ENCODE measurements at places on chromosomes 2 and 18.

DNA sequence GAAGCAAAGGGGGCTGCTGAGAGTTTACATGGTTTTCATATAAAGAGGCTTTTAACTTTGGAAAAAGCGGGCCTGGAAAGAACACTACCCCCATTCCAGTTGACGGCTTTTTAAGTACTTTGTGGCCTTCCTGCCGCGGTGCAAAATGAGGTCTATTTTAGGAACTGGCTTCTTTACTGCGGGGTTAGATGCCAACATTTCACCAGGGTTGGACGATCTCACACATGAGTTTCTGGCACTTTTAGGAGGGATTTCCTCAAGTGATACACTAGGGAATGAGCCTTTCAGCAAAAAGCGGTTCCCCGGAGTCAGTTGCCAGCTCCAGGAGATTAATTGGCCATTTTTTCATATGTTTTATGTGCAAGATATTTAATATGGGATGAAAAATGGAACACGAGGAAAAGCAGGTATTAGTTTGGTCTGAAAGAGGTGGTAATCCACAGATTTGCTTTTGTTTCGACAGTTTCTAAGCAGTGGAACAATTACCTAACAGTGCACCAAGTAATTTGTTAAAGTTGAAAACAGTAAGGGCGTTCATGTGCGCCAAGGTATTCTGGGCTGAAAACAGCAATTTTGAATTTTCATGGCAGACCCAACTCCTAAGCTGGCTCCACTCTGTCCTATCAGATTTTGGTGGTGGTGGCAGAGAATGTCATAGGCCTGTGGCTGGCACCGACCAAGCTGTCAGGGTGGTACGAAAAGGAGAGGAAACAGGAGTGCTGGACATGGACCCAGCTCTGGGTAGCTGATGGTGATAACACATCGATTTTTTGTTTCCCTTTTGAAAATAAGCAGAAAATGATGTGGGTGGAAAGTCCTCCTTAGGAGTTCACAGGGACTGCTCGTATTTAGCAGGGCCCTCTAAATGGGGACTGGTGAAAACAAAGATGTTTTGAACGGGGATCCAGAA is 55.6 kb upstream of the FZD5 start:
- H3K4me1 ChIP-seq = no peaks in the 10 kb centered on the region
- no peaks in the 10 kb centered on the region for H3K27me3 ChIP-seq
- H3K27ac ChIP-seq = no peak overlapping the region
- H3K4me3 ChIP-seq = no peak overlapping the region
- H3K36me3 ChIP-seq = no peaks in the 10 kb centered on the region

DNA sequence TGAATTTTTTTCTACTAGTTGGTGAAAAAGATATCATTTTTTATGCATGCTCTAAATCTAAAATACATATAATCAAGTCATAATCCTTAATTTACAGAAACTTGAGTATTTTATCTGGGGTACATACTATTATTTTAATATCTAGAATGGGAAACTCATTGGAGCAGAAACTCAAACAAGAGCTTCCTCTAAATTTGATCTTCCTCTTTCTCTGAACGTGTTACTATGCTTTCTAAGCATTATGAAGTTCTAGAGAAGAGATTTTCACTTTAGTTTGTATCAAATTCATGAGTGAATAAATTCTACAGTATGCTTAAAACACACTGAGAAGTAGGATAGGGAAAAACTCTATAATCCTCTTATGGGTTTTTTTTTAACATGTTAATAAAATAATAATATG is 20.6 kb upstream of the SLC38A11 start:
- no peak overlapping the region for H3K27ac ChIP-seq
- H3K4me3 ChIP-seq = no peak overlapping the region

- H3K4me3 ChIP-seq = no peak overlapping the region
- DNase-seq = no peak
- H3K4me1 ChIP-seq = no peaks in the 10 kb centered on the region
- H3K27ac ChIP-seq = no peak overlapping the region
Observed at GRCh38 chr18:10354241-10354811, 100.1 kb upstream of the APCDD1 start.

DNA sequence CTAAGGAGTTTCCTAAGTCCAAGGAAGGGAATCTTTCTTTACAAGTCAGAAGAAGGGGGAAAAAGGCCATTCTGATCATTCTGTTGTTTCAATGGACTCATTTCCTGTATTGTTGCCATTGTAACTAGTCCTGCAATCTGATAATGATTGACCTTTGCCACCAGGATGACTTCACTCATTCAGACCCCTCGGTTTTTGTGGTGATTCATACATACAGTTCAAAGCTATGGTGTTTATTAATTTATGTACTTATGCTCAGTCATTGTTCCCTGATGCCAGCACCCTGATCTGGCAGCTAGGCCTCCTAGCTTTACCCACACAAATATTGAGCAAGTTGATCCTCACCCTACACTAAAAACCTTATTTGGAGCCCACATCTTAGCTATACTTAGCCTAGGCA is 57.6 kb upstream of the ZNF519 start:
- H3K4me1 ChIP-seq = no peaks in the 10 kb centered on the region
- no peak overlapping the region for H3K27ac ChIP-seq
- no peak for DNase-seq
- no peak overlapping the region for H3K4me3 ChIP-seq
- no peaks in the 10 kb centered on the region for H3K36me3 ChIP-seq

Measured in CD8-positive, alpha-beta memory T cell (primary cell).